SK-N-DZ (cell line): ENCODE measurements at places on chromosomes 7 and 10.

GRCh38 chr7:18844735-18845134 is 272.7 kb downstream of the TWIST1 start:
- no peak for DNase-seq

- DNase-seq, result no peak
Observed at GRCh38 chr10:132105302-132105995, 39.7 kb downstream of the JAKMIP3 start.

DNA sequence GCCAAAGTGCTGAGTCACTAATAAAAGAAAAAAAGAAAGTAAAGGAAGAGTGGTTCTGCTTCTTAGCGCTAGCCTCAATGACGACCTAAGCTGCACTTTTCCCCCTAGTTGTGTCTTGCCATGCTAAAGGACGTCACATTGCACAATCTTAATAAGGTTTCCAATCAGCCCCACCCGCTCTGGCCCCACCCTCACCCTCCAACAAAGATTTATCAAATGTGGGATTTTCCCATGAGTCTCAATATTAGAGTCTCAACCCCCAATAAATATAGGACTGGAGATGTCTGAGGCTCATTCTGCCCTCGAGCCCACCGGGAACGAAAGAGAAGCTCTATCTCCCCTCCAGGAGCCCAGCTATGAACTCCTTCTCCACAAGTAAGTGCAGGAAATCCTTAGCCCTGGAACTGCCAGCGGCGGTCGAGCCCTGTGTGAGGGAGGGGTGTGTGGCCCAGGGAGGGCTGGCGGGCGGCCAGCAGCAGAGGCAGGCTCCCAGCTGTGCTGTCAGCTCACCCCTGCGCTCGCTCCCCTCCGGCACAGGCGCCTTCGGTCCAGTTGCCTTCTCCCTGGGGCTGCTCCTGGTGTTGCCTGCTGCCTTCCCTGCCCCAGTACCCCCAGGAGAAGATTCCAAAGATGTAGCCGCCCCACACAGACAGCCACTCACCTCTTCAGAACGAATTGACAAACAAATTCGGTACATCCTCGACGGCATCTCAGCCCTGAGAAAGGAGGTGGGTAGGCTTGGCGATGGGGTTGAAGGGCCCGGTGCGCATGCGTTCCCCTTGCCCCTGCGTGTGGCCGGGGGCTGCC is at the start of gene IL6:
TSS of gene IL6 (plus strand) at position 294 of the 807 bp plus-strand sequence. CDS start at position 357, 63 bp downstream.
- peak; percentile 21 for DNase-seq

DNA sequence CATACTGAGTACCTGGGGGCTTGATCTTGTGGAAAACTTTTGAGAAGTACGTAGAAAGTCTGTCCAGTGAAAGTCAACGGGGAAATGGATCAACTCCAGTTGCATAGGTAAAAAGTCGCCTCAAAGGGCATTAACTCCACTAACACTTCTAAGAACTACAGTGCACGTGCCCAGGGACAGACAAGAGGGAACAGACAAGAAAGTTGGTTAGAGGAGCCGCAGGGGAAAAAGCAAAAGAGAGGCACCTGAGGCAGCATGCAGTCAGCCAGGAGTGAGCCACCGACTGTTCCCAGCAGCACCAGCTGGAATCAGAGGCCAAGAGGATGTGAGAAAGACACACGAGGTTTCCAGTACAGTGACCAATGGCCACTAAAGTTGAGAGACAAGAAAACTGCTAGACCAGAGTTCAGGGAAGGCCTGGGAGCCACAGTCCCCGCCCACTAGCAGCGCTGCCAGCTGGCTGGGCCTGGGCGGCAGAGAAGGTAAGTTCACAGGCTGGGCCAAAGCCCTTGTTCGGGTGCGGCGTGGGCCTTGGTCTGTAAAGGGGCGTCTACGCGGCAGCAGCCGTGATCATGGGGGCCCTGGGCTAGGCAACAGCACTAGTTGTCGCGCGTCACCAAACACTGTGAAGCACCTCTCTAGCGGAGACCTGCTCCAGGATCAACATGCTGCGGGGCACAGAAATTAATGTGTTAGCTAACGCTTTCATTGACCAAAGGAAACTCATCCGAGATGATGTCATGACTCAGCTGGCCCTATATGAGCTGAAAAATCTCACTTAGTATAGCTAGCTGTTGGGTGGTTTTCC is 14.0 kb downstream of the ITGB1 start:
- no peak for DNase-seq

DNA sequence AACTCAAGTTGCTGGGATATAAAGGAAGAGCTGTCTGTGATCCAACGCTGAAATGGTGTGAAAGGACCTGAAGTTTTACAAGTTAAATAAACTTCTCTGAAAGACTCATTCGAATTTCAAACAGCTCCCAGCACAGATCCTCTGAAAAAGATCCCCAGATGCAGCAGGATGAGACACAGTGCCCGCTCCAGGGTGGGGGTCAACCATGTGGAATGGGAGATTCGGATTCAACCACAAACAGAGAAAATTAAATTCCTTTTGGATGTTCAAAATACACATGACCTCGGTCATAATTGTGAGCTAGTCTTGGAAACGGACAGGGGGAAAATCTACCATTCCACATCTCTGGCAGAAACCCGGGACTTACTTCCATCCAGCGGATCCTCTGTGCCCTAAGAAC is 119.6 kb downstream of the PRKAG2 start:
- DNase-seq, result no peak

GRCh38 chr10:113452146-113452845 is 100.6 kb upstream of the HABP2 start:
- DNase-seq, result no peak

DNA sequence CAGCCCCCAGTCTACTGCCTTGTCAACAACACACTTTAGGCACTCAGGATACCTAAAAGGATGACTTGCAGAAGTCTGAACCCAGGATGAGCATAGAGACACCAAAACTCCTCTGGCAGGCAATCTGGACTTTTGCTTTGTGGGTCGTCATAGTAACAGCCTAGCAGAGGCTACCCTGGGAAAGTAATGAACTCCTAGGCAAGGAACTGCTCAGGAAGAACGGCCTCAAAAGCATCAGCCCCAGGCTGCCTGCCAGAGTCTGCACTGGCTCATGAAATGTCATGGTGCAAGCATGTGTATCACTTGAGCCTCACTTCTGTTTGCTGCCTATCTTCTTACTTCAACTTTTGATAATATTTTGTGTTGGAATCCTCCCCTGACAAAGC is 715.1 kb downstream of the GRID1 start:
- DNase-seq, result no peak

GRCh38 chr10:112454910-112455779 is 8.1 kb downstream of the VTI1A start:
- no peak for DNase-seq

DNA sequence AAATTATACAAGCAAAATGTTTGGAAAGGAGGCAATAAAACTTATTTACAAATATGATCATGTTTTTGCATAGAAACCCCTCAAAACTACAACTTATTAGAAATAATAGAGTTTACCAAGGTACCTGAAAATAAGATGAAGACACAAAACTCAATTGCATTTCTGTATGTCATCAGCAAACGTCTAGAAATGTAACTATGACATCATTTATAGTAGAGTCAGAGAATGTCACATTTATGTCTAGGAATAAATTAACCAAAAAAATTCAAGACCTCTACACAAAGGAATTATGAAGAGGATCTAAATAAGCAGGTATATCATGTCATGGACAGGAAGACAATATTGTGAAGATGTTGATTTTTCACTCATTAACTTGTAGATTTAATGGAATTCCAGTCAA is 81.1 kb downstream of the PALS2 start:
- DNase-seq, result no peak

DNA sequence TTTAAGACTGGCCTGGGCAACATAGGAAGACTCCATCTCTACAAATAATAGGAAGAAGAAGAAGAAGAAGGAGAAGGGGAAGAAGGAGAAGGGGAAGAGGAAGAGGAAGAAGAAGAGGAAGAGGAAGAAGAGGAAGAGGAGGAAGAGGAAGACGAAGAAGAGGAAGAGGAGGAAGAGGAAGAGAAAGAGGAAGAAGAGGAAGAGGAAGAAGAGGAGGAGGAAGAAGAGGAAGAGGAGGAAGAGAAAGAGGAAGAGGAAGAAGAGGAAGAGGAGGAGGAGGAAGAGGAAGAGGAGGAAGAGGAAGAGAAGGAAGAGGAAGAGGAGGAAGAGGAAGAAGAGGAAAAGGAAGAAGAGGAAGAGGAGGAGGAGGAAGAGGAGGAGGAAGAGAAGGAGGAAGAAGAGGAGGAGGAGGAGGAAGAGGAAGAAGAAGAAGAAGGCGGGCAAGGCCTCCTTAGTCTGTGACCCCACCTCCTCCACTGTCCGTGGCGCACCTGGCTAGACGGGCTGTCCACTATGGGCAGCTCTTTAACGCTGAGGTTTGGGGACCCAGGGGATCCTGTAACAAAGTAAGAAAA is 28.8 kb upstream of the ZFAND2A start:
- DNase-seq, result no peak

- no peak for DNase-seq
Observed at GRCh38 chr7:6172910-6173295, 99.5 kb downstream of the CYTH3 start.

DNA sequence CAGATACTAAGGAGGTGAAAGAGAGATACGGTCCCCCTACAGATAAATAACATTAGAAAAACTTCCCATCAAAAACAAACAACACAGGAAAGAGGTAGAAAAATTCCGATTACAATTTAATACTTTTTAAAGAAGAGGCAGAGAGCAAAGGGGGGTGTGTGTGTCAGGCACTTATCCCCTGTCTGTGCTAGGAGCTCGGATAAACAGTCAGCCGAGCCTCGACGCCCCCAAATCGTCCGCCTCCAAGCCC is 3.6 kb downstream of the PAX2 start:
- no peak for DNase-seq

DNA sequence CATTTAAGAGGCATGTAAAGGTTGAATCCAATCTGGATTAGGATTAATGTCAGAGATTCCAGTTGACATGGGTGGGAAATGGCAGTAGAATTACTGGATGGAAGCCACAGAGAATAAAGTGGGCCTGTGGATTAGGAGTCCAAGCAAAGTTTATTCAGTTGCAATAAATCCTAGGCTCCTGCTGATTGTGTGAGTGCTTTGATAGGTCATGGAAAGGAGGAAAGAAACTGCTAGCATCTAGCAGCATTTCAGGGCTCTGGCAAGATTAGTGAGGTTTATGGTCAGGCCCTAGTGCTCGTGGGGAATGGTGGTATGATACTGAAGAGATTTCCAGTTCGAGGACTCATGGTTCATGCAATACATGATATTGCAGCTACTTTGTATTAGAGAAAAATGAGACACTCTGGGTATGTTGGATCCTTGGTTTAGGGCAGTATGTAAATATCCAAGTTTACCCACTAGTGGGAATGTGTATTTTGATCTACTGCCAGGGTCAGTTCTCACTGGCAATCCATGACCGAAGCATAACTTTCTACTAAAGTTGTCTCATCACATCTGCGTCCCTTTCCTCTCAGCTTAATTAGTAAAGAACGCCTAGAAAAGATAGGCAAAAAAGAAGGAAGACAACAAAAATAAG is 235.0 kb downstream of the SUGCT start:
- no peak for DNase-seq

DNA sequence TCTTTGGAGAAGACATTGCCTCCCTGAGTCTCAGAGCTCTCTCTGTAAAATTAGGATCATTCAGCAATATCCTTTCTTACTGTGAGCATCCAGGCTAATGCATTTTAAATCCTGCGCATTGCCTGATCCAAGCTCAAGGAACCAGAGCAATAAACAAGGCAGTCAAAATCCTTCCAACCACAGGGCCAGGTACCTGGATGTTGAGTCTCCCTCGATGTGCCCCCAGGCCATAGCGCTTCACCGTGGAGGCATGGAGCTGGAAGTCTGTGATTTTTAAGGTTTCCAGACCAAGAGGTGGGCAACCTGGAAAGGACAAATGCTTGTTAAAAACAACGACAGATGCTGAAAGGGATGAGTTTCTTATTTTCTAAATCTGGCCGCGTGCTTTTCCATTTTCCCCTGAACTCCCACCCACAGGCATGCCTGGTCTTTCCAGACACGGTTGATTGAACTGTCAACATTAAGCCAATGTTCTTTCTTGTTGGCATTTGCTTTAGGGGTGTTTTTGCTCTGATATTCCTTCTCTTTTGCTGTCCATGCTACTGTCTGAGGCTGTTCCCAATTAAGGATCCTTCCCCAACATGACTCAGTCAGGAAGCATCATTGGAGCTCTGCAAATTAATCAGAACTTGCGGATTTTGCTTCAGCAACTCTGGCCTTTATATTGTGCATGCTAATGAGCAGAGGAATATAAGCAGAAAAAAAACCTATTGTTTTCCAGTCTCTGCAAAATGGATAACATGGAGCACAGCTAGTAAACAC is 29.0 kb downstream of the CPXM2 start:
- no peak for DNase-seq
